ENCODE measurements at places on chromosomes 1 and 21.

DNA sequence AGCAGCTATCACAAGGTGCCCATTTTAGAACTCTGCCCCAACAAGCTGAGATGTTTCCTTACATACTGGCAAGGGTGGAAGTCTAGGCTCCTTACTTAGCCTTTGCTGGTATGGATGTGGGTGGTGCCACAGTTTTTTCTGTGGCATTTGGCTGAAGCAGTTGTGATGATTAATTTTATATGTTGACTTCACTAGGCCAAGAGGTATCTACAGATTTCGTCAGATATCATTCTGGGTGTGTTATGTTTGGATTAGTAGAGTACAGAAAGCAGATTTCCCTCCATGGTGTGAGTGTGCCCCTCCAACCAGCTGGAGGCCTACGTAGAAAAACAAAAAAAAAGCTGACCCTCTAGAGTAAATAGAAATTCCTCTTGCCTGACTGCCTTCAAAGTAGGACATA is 317.0 kb downstream of the BARHL2 start:
- no peak for DNase-seq

DNA sequence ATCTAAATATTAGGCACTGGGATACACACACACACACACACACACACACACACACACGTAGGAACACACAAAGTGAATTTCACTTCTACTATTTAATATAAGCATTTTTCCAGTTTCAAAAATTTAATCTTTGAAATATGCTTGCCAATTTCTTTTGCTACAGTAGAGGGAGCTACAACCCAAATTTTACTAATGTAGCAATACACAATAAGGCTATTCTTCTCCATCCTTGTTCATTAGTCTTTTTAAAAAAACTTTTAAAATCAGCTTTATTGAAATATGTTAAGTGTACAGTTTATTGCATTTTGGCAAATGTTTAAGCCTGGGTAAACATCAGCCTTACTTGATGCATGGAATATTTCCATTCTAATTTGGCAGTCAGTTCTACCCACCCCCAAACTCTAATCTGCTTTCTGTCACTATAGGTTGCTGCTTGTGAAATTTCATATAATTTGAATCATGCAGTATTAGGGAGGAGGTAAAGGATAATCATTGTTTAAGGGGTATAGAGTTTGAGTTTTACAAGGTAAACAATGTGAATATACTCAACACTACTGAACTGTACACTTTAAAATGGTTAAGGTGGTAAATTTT is 93.0 kb upstream of the TENT5C start:
- peak; percentile 52 for DNase-seq

- DNase-seq, result no peak
Observed at GRCh38 chr1:109265741-109266330, 16.5 kb downstream of the CELSR2 start.

DNA sequence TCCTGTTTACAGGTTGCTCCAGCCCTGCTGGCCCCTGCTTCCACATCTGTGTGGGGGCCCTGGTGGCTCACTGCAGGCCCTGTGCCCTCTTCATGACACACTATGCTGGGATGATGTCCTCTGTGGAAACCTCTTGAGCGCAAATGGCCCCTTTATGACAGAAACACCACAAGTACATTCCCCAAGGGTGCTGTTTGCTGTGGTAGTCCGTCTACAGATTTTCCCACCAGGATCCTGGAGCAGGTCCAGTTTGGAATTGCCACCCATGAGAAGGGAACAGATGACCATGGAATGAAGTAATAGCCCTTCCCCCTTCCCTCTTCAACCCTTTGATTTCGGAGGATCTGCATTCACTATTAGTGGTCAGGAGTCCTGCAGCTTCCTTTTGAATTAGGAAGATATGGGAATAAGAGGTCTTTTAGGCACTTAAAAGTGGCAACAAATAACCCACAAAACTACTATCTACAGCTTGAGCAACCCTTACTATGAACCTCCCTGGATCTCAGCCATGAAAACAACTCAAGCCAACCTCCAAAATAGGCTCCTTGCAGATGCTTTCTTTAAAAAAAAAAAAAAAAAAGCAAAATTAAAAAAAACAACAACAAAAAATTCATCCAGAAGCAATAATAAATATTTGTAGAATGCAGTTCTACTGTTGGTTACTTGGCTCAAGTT is 121.9 kb upstream of the TSPAN2 start:
- no peak for DNase-seq

GRCh38 chr21:43578677-43579303 is 80.5 kb downstream of the HSF2BP start:
- DNase-seq, result no peak

- no peak for DNase-seq
Observed at GRCh38 chr1:76998582-76999223, 131.4 kb downstream of the ST6GALNAC5 start.

DNA sequence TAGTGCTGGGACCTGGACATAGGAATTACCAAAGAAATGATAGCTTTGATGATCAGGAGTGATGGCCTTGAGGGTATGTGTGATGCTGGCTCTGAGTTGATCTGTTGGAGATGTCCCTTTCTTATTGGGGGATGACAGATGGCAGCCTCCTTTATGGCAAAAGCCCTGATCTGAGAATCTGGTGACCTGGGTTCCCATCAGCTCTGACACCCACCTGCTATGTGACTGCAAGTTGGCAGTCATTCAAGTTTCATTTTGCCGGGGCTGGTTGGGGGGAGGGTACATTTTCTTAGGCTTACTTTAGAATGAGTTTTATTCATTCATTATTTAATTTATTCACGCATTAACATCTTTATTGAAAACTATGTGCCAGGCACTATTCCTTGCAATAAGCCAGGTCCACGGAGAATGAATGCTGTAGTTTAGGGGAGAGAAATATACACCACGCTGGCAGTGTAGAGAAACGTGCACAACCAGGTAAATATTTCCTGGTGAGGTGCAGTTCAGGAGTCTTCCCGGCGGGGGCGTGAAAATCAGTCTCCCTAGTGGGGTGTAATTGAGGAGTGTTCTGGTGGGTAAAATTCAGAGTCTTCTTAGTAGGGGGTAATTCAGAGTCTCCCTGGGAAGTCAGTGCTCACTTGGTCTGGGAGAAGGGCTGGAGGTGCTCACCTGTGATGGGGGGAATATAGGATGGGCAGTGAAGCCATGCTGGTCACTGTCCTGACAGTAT is 401.3 kb downstream of the CAMTA1 start:
- DNase-seq, result no peak

DNA sequence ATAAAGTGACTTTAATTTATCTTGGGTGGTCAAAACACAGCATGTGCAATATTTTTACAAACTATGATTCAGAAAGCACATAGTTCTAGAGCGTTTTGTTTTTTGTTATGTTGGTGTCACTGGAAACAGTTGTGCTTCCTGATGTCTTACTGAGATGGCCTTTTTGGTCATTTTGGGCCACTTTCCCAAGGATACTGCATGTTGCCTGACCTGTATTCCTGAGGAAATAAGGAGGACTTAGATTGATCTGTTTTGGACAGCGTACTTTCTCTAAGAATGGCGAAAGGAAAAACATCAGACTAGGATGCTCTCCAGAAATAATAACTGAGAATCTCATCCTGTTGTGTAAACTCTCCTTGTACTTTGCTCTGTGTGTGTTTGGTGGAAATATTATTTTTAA is 451.2 kb downstream of the USP25 start:
- no peak for DNase-seq

- peak; percentile 81 for DNase-seq
Observed at GRCh38 chr1:200302192-200302920, 107.5 kb downstream of the ZNF281 start.

- DNase-seq, result no peak
Observed at GRCh38 chr1:245996811-245997210, 510.3 kb downstream of the SMYD3 start.

GRCh38 chr21:36509973-36510664 is 30.2 kb upstream of the CLDN14 start:
- DNase-seq, result no peak

DNA sequence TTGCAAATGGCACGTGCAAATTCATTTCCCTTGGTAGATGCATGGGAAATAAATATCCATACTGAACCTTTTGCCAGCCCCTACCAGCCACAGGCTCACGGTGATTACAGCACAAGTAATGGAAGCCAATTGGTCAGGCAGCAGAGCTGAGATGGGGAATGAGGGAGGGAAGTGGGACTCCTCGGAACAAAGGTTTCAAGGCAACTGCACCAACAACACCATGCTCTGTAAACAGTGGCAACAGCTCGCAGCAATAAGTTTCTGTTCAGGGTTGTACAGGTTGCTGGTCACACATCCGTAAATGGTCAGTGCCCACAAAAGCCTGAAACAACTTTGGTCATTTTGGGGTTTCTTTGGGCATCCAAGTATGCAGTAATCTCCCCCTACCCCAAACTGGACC is 62.7 kb upstream of the LPGAT1 start:
- DNase-seq, result no peak

DNA sequence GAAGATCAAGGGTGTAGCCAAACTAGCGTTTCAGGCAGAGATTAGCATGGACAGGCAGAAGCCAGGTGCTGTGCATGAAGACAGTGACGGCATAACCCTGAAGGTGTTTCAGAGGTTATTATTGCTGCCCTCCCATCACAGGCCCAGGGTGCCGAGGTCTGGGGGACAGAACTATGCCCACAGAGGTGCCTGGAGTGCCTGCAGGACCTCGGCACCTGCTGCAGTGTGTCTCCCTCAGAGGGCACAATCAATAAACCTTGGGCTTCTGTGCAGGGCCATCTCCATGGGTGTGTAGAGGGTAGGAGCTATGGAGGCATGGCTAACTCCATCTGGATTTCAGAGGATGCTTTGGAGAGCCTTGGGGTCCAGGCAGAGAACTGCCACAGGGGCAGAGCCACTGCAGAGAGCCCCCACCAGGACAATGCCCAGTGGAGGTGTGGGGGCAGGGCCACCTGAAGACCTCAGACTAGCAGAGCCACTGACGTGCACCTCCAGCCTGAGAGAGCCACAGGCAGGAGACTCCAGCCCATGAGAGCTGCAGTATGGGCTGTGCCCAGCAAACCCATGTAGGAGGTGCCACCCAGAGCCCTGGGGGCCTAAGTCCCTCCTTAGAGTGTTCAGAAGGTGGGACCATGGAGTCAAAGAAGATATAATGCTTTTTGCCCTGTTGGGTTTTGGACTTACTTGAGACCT is 5.7 kb upstream of the ABCG1 start:
- DNase-seq, result no peak

GRCh38 chr1:171180670-171181069 is 4.4 kb upstream of the FMO2 start:
- no peak for DNase-seq

- no peak for DNase-seq
Observed at GRCh38 chr1:185850366-185850765, 116.2 kb downstream of the HMCN1 start.

DNA sequence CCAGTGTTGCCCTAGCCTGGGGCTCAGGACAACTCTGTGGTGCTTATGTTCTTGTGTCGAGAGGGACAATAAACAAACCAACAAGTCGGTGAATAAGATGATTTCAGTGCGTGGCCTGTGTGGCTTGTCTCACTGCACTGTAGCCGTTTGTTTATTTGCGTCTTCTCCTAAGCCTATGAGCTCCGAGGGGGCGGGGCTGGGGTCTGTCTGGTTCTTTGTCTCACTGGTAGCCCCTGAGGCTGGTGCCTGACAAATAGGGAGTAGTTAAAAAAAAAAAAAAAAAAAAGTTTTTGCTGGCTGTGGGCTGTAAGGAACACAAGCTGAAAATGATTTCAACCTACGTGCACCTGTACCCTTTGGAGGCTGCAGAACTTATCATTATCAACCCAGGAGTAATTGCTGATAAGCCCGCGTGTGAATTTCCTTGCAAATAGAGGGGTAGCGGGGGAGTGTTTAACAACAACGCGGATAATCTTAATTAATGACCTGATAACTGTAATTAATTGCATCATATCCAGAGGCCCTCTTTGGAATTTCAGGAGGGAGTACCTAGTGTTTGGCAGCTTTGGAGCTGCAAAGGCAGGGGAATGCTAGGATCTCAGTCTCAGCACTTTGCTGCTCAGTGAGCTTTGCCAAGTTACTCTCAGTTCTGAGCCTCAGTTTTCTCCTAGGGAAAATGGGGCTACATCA is 925 bp upstream of the ARHGEF10L start:
- no peak for DNase-seq

DNA sequence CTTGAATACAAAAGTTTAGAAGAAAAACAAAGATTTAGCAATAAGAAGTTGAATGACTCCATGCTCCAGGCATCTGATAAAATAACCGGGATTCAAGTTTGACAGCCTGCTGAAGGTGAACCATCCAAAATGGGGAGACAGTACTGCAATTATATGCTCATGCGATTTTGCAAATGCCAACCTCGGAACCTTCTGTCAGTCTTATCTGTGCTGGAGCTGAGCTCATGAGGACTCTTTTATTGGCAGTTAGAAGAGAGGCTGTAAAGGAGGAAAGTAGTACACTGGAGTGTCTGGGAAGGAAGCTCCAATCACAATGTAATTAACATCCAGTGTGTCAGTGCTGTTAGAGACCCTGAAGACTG is 170.0 kb downstream of the GALNT2 start:
- DNase-seq, result no peak

DNA sequence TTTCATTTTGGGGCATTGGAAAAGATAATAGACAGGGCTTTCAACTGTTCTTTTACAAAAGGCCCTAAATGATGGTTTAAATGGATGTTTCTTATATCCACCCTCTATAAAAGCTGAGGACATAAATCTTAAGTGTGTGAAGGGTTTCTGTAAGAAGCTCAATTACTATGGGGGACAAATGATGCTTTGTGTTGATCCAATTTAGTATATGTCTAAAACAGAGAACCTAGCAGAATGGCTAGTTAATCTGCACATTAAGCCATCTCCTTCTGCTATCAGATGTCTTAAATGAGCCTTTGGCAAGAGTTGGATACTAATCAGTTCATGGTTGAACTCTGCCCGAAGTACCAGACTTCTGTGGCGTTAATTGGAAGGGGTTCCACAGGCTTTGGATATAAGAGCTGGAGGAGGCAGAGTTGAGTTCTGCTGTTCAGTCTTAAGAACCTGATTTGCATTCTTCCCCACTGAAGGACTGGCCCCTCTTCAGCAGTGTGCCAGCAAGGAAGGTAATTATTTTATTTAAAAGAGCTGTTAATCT is 43.1 kb downstream of the PTGFRN start:
- DNase-seq, result no peak

DNA sequence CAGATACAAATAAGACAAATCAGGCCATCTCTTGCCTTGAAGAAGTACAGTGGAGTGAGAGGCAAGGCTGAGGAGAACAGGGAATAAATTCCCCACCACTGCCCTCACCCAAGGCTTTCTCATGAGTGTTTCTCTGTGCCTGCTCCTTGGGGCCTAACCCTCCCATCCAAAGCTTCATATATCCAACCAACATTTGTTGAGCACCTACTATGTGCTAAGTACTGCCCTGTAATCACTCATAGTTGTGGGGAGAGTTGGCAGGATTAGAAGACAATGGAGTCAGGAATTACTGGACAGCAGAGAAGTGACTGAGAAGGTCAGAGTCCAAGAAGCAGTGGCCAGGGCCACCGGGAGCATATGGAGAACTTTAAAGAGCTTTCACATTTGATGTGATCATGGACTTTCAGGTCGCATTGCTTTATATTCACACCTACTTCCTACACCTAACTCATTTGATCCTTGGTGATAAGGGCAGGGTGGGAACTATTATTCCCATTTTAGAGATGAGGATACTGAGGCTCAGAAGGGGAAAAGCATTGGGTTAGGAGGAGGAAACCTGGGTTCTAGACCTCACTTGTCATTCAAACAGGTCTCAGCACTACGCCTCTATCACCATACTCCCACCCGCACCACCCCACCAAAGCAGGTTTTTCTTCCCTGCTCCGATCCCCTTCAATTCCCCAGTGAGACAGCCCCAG is 6.4 kb downstream of the PLEKHA6 start:
- DNase-seq, result no peak

- DNase-seq, result no peak
Observed at GRCh38 chr1:84363019-84363418, 35.3 kb upstream of the DNASE2B start.

Data from NAMALWA (cell line).